CD4-positive, alpha-beta T cell treated with Interleukin-12 subunit alpha and Interleukin-12 subunit beta, for 1 hour (primary cell): ENCODE measurements at places on chromosomes 7 and 10.

DNA sequence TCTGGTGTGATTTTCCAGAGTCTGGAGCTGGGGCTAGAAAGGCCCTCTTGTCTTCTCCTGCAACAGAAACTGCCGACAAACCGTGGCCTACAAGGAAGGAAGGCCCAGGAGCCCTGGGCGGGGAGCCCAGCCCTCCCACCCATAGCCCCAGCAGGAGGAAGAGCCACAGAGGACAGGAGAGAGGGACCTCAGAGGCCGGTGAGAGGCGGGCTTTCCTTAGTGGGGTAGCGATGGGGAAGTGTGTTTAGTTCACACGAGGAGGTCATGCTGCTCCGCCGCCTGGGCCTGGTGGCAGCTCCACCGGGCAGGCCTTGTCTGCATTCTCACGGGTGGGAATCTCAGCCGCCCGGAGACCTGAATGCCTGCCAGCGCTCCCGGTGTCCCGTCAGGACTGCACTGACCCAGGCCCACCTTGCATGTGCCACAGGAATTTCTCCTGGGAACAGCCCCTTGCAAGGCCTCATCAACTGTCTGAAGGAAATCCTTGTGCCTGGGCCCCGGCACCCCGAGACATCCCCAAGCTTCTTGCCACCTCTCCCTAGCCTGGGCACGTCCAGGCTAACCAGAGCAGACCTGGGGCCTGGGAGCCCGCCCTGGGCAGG is 50.9 kb downstream of the ZNF467 start:
- no peak for DNase-seq

GRCh38 chr7:92648067-92648466 is 57.9 kb upstream of the FAM133B start:
- DNase-seq, result no peak

GRCh38 chr10:6230315-6230714 is 27.6 kb downstream of the PFKFB3 start:
- DNase-seq, result no peak

DNA sequence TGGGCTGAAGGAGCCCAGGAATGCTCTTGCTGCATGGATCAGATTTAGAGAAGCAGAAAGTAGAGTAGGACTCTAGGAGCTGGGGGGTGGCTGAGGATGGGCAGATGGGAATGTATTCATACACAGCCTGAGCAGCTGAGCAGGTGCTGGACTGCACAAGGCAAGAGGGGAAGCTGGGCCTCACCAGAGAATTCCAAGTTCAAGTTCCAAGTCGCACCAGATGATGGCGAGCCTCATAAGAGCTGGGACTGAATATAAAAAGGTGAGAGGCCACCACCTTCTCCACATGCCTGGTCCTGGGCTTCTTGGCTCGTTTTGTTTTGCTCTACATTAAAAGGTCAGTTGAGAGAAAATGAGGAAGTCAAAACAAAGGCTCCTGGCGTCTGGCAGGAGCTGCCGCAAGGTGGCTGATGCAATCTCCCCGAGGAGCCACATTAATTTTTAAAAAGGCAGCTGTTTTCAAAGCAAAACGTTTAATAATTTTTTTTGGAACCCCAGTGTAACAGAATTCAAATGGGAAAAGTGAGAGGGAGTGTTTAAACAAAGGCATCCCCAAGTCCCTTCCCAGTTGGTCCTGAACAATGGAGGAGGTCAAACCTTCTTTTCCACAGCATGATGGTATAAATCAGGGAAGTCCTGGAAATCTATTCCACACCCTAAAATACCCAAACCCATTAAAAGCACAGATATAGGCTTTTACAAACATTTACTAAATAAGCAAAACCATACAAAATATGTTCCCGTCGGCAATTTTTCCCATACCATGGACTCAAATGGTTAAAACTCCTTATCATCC is 9.5 kb downstream of the CYREN start:
- DNase-seq, result no peak

GRCh38 chr7:155559519-155560108 is 13.3 kb upstream of the CNPY1 start:
- DNase-seq, result no peak

DNA sequence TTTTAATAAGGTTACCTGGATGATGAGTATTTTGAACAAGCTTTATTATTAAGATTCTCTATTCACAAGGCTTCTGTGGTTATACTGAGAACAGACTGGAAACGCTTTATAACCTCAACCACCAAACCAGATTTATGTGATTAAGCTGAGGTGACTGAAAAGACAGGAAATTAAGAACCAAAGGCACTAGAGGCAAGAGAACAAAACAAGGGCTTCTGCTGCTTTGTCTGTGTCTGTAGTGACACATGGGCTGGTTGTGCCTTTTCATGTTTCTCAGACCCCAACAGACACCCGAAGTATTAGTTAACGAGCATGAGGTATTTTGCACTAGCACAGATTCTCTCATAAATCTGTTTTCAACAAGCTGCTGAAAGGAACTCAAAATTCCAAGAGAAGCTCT is 64.4 kb downstream of the RAPGEF5 start:
- no peak for DNase-seq

DNA sequence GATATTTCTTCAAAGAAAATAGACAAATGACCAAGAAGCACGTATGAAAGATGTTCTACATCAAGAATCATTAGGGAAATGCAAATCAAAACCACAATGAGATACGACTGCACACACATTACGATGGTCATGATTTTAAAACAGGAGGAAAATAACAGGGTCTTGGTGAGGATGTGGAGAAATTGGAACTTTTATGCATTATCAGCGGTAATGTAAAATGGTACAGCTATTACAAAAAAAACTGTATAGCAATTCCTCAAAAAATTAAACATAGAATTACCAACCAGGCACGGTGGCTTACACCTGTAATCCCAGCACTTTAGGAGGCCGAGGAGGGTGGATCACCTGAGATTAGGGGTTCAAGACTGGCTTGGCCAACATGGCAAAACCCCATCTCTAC is 178.8 kb upstream of the NEBL start:
- DNase-seq, result no peak

DNA sequence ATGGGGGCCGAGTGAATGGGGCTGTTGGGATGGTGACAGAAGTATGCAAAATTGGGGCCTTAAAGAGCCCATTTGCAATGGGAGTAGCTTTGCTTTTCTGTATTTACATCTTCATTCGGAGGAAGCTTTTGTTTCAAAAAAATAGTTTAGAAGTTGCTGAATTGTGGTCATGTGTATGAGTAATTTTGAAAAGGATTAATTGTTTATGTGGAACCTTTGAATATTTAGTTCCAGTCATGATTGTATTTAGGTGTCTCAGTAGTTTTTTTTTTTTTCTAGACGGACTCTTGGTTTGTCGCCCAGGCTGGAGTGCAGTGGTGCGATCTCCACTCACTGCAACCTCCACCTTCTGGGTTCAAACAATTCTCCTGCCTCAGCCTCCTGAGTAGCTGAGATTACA is 37.2 kb downstream of the RBM33 start:
- DNase-seq, result no peak

- DNase-seq, result no peak
Measured at GRCh38 chr10:86217371-86218080, 149.1 kb downstream of the GRID1 start.

DNA sequence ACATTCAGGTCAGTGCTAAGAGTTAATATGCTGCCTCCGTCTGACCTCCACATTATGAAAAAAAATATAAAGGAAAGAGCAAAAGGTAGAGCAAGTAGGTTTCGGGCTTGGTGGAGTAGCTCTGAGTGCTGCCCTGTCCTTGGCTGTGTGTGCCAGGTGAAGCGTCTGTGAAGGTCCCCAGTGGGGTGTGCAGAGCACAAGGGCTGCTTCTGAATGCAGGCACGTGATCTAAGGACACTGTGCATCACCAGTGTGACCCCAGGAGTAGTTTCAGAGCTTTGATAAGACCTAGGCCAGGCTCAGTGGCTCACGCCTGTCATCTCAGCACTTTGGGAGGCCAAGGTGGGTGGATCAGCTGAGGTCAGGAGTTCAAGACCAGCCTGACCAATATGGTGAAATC is 36.0 kb downstream of the KLF6 start:
- DNase-seq, result no peak

GRCh38 chr7:137146012-137146455 is 197.5 kb downstream of the PTN start:
- no peak for DNase-seq

- DNase-seq, result no peak
Measured at GRCh38 chr10:73857446-73857845, 16.9 kb downstream of the CAMK2G start.

DNA sequence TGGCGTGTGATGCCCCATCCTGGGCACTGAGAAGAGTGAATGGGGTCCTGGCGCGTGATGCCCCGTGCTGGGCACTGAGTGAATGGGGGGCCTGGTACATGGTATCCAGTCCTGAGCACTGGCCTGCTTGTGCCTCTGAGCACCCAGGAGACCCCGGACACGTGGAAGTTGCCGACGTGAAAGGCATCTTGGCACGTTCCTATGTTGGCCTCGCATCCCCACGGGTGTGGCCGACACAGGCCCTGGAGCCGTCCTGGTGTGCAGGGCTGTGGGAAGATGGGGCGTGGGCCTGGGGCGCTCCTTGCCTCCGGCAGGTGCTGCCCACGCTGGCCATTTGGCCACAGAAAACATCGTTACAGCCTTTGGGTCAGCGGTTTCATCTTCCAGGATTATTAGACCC is 35.5 kb downstream of the CFAP46 start:
- no peak for DNase-seq

- no peak for DNase-seq
Measured at GRCh38 chr7:152907042-152907761, 147.7 kb downstream of the ACTR3B start.

GRCh38 chr7:127251465-127252376 is 1.0 kb downstream of the GRM8 start:
- DNase-seq, result no peak

DNA sequence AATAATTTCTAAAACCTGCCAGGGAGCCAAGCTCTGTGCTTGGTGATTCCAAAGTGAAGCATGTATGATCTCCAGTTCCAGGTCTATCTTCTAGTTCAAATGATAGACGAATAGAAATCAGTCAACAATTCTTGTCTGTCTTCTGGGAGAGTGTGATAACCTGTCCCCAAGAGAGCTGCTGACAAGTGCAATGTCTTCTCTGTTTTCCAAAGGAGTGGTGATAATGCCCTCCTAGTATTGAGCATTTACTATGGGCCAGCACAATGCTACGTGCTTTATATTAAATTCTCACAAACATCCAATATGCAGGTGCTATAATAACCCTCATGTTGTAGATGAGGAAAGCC is 10.2 kb downstream of the MXI1 start:
- DNase-seq, result no peak

- DNase-seq, result no peak
Measured at GRCh38 chr7:141979568-141979967, 6.0 kb upstream of the TAS2R38 start.

GRCh38 chr7:55877308-55877707 is 9.9 kb upstream of the ZNF713 start:
- DNase-seq, result no peak

DNA sequence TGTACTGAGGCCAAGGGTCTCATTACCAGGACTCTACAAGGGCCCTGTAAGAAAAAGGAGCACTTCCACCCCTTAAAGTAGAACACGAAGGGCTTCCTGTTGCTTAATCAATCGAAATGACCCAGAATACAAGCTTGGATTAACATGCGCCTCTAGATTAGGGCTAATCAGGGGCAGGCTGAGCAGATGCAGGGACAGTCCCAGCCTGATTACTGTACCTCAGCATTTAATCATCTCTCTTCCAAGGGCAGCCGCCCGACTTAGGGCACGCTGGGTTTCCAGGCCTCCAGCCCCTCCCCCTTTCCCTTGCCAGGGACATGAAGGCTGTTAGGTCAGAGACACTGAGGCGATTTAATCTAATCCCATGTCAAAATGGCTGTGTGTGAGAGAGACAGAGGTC is 138.6 kb downstream of the NRF1 start:
- DNase-seq, result no peak

- no peak for DNase-seq
Measured at GRCh38 chr7:99601656-99602310, 3.7 kb downstream of the TMEM225B start.

GRCh38 chr7:41872966-41873365 is 170.1 kb upstream of the INHBA start:
- DNase-seq, result no peak

DNA sequence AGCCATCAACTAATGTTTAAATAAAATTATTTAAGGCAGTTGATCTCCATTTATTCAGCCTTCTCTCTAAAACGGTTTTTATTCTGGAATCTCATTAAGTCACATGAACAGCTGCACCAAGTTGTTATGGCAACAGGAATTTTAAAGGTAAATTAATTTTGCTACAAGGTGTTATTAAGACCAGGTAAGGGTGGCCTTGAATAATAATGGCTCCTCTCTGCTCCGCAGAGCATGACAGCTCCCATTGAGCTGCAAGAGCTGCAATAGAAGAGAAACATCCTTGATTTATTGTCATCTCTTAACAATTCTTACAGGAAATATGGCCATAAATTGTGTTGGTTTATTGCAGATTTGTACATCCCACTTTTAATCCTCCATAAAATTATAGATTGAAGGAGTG is 165.8 kb downstream of the KLF6 start:
- no peak for DNase-seq
